Sigmoid colon (tissue), 7 donors: ENCODE measurements at places on chromosomes 2 and 18. TPM values are rescaled to one million over a fixed set of nuclear protein-coding genes. Genes with fewer than 3 reads are reported as not detected.

GRCh38 chr2:28395334-28396061 lies 2.8 kb downstream of the FOSL2 start:
- peak; percentile 91 for DNase-seq

Gene RNF144A
- 12.5 TPM for total RNA-seq

DNA sequence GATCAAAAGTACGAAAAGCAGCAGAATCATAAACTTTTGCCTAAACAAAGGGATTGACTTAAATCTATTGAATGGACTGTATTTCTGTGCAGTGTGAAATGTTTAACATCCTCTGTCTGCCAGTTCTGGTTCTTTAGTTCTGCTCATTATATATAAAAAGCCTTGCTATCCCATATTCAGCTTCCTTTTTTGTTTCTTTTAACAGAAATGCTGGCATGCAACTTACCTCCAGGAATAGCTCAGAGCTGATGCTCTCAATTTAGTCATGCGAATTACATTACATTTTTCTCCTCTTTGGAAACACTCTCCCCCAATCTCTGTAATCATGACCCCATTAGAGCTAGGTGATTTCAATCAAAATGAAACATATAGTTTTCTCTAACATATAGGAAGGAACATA lies 73.6 kb downstream of the SPHKAP start:
- DNase-seq, result no peak

GRCh38 chr2:113257516-113258264 lies 21.0 kb downstream of the PAX8 start:
- no peak for DNase-seq

DNA sequence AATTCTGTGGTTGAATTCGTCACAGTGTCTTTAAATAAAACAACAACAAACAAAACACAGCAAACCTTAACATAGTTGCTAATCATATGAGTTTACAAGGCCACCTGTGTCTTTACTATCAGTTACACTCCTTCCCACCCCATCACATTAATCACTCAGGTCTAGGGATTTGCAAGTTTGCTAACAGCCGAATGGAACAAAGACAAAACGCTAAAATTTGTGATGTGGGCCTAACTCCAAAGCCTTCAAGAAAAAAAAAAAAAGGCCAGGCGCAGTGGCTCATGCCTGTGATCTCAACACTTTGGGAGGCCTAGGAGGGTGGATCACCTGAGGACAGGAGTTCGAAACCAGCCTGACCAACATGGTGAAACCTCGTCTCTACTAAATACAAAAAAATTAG lies 566 bp upstream of the POLI start:
- no peak for DNase-seq

DNA sequence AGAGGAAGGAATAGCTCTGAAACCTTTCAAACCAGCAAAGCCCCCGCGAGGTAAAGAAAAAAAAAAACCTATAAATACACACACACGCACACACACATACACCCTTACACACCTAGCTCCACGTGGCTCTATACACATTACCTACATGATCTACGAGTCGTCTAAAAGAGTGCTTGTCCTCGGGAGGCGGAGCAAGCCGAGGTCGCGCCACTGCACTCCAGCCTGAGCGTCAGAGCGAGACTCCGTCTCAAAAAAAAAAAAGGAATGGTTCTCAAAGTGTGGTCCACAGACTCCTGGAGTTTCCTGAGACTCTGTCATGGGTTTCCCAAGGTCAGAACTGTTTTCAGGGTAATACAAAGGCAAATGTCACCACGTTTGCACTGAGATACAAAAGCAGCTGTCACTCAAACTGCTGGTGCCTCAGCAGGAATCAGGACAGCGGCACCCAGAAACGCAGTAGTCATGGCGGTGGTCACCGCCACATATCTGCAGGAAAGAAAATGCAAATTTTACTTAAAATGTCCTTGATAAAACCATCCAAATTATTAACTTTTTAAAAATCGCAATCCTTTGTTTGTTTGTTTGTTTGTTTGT lies 130.0 kb upstream of the GPC1 start:
- DNase-seq, result no peak

- no peak for DNase-seq
Observed at GRCh38 chr2:164514491-164514890, 106.8 kb downstream of the GRB14 start.

DNA sequence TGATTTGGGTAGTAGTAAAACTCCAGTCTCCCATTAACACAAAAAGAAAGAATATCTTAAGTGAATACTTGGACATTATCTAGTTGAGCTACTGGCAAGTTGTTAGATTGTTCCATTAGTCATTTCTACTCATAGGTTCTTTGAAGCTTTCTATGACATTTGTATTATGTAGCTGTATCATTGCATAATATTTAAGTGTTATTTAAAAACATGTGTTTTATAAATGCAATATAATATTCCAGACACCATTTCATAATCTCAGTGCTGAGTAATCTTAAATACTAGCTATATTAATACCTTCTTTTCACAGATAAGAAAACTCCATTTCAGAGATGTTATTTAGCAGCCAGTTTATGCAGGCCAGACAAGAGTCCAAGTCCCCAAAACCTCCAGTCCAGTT lies 271.9 kb downstream of the NCKAP5 start:
- no peak for DNase-seq

DNA sequence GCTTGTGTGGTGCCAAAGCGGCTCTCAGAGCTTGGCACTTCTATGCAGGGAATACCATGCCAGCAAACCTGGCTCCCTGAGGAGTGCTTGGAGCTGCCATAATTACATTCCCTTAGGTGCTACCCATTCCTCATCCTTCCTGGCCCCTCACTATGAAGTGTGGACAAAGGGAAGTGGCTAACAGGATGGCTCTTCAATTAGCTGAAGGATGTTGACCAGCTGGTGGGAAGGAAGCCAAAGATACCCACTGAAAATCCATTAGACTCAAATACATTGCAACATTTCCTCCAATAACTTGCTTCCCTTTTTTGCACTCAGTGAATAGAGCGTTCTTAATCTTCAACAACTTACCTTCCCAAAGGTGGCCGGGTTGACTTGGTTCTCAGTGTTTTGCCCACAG lies 8.5 kb downstream of the RFX8 start:
- DNase-seq, result no peak

DNA sequence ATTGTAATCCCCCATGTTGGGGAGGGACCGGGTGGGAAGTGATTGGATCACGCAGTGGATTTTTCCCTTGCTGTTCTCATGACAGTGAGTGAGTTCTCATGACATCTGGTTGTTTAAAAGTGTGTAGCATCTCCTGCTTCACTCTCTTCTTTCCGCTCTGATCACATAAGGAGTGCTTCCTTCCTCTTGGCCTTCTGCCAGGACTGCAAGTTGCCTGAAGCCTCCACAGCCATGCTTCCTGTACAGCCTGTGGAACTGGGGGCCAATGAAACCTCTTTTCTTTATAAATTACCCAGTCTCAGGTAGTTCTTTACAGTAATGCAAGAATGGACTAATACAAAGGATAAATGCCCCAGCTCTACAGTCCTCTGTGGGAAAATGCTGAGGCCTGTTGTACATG lies 437.5 kb upstream of the NXPH2 start:
- no peak for DNase-seq

Gene AQP4
- total RNA-seq, result 0.83 TPM

DNA sequence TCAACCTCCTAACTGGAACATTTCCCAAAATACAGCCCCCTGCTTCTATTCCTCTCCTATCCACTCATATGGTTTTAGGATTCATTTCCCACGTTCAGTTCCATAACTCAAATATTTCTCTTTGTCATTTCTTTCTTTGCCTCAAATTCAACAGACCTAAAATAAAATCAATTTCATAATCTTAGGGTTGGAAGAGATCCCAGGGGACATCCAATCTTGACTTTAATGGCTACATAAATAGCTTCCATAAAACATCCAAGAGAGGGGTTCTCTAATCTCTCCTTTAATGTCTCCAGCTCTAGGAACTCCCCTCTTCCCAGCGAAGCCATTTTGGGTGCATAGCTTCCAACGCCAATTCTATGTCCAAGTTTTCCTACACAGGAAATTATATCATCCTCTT lies 33.8 kb downstream of the RBKS start:
- no peak for DNase-seq

DNA sequence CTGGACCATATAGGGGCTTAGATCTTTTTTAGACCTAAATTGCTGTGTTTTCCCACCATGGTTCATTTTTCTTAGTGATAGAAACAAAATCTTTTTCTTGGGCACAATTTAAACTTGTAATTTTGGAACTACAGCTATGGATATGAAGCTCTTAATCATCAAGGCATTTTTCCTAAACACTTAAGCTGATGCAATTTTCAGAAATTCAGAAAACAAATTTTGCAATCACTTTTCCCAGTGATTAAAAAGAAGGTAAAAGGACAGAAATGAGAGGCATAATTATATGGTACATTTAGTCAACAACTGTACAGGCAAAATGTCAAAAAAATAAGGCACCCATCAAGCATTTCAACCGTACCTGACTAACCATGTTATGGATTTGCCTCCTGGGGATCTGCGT lies 665.4 kb downstream of the XIRP2 start:
- DNase-seq, result no peak

Gene PROKR1
- total RNA-seq, result not detected

GRCh38 chr2:222833410-222833809 lies 27.4 kb upstream of the ACSL3 start:
- no peak for DNase-seq

DNA sequence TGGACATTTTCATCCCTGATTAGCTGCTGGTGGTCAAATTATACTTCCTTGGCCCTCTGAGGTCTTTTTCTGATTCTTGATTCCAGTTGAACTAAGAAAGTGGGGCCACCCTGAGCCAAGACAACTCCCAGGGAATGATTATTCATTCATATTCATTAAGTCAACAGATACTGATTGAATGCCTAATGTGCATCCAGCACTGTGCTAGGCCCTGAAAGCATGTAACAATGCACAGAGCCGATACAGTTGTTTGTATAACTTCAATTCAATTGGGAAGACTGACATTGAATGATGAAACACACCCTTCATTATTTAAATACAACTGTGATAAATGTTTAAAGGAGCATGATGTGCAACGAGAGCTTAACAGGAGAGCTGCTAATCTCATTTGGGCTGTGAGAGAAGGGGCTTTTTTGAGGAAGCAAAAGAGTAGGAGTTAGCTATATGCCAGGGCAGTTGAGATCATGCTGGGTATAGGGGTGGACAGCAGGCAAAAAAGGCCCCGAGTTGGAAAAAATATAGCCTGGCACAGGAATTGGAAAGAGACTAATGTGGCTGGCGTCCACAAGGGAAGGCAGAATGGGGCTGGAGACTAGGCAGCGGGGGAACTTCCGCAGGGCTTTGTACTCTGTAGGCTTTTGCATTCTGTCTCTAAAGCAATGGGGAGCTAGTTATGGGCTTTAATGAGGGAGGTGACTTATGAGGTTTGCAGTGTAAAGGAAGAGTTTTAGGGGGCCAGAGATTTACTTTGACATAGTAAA lies 57.2 kb upstream of the ACVR1 start:
- DNase-seq, result no peak

Gene NPPC
- total RNA-seq, result not detected

DNA sequence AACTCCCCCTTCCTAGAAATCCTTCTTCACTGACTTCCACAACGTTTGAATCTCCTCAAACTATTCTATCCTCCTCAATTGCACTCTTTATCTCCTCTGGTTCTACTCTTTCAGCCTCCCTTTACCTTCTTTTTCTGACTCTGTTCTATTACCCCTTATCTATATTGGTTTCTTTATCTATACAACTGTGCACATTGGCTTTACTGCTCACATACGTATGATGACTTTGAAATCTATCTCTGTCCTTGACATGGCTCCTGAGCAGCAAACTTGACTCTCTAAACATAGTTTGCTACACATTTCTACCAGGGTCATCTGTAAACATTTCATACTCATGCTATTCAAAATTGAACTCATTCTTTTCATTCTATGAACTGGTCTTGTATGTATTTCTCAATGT lies 601.0 kb upstream of the LINC00305 start:
- no peak for DNase-seq

- DNase-seq, result no peak
Observed at GRCh38 chr2:239077260-239077659, 229.4 kb downstream of the TWIST2 start.

GRCh38 chr2:196528486-196529223 lies 110.9 kb upstream of the CCDC150 start:
- no peak for DNase-seq

Gene DYSF
- total RNA-seq, result 49.6 TPM

GRCh38 chr18:40197711-40198110 lies 1757.3 kb upstream of the PIK3C3 start:
- DNase-seq, result no peak

Gene CACNB4
- 1.1 TPM for total RNA-seq

DNA sequence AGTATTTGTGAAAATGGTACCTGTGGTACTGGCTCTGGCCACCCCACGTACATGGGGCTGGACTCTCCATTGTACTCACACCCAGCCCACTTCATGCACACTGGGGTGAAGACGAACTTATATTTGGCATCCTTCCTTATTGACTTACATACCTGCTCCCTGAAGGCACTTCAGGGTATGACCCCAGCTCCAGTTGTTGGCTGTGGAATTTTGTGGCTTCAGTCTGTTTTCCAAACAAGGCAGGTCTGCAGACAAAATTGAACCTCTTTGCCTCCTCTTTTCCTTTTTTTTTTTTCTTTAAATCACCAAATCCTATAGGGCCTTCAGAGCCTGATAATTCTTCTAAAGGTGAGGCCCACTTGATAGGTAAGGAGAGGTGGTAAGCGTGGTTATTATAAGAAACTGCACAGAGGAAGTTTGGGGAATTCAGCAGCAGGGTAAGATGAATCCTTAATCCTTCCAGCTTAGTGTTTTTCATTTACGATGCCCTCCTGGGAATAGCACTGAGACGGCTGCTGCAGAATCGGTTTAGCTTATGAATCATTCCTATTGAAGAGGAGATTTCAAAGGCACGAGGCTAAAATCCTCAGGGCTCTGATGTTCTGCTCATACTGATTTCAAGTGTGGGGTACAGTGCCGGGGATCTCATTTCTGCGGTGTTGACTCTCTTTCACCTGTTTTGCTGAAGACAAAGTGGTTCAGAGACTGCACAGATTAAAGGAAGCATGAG lies 55.2 kb downstream of the KIF5C start:
- DNase-seq, result no peak

DNA sequence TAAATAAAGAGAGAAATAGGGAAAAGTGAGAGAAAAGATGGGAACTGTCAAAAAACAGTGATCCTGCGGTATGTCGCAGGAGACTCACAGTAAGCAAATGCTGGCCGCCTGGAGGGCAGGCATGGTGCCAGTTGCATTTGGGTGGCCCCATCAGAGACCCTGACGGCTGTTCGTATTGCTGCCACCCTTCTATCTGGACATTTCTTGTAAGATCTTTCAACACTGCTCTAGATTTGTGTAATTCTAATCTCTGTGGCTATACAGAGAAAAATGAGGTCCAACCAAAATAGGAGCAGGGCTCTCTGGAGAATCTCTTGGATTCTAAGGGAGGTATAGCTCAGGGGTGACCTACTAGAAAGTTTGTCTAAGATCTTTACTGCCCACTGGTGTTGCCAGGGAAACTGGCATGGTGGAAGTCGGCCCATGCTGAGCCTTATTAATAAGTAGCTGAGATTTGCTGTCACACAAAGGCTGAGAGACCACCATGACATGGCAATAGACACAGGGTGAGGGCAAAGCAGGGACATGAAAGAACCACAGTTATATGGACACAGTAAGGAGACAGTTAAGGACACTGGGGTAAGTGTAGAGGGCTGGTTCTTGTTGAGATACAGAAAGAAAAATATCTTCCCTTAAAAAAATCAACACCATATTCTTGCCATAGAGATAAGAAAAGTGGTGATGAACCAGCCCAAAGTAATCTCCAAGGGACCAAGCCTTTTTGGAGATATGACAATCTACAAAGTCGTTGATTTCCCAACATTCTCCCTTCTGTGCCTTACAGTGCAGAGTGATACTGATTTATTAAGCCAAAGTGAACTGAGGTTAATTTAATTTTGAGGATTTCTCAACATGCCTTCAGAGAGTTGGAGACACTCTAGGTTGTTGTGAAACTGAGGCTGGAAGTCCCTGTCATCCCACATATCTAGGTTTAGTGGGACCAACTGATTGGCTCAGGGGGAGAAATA lies 26.4 kb upstream of the FZD7 start:
- no peak for DNase-seq
